ENCODE measurements at places on chromosomes 3 and 15.

DNA sequence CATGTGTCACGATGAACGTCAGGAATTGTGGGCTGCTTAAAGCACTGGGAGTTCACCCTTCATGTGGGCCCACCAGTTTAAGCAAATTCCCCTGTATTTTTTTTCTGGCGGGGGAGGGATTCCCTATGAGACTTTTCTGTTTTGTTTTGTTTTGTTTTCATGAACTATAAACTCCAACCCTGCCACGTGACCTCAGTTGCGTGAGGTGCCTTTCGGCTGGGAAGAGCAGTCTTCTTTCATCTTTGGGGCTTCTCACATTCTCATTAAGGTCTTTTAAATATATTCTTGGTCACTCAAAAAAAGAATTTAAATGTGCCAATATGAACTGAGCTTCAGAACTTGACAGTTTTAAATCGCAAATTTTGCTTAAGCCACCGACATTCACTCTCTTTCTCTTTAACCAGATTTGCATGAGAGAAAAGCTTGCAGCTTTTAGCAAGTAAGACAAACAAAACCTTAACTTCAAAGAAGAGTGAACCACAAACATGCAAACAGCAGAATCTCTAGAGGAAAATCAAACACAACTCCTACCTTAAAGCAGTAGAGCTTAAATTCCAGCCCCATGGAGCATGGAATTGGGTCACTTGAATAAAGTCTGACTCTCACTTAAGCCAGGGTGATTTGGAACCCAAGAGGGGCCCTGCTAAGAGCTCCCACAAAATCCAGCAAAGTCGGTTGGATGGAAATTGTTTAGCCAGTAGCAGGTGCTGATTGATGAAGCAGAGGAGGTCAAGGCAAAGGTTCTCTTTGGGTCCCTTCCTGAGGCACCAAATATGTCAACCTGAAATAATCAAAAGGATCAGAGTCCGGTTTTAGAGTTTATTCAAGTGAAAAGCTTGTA lies 699.8 kb upstream of the GBE1 start:
- DNase-seq, result no peak

DNA sequence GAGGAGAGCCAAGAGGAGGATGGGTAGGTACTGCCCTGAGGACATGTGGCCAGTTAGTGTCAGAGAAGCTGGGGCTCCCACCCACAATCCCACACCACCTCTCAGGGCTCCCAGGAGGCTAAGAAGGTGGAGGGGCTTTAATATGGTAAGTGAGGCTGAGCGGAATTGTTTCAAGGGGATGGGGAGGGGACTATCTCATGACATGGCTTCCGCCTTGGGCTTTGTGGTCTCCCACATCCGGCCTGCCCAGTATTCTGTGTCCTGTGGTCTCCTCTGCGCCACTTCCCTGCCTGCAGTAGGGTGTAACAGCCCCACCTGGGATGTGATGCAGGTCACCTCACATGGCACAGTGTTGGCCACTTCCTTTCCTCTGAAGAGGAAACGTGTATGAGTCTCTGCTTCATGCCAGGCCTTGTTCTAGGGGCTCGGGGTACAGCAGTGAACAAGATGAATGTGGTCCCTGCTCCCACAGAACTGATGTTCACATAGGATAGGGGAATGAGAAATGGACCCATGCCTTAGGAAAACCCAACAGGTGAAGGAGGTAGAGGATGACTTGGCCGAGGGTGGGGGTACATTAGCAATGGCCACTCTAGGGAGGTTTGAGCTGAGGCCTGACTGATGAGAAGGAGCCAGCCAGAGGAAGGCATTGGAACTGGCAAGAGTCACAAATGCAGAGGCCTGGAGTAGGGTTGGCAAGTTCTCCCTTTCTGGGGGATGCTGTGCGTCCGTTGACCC lies 3.2 kb downstream of the NEIL1 start:
- no peak for DNase-seq

- no peak for DNase-seq
Observed at GRCh38 chr3:64251019-64251418, 25.8 kb upstream of the PRICKLE2 start.

- no peak for DNase-seq
Observed at GRCh38 chr3:65702202-65702601, 336.5 kb downstream of the MAGI1 start.

GRCh38 chr3:10848261-10848660 lies 32.2 kb downstream of the SLC6A11 start:
- no peak for DNase-seq

- DNase-seq, result no peak
Observed at GRCh38 chr3:138494607-138494929, 60.2 kb downstream of the ESYT3 start.

- DNase-seq, result no peak
Observed at GRCh38 chr3:157793745-157794144, 290.5 kb upstream of the VEPH1 start.

DNA sequence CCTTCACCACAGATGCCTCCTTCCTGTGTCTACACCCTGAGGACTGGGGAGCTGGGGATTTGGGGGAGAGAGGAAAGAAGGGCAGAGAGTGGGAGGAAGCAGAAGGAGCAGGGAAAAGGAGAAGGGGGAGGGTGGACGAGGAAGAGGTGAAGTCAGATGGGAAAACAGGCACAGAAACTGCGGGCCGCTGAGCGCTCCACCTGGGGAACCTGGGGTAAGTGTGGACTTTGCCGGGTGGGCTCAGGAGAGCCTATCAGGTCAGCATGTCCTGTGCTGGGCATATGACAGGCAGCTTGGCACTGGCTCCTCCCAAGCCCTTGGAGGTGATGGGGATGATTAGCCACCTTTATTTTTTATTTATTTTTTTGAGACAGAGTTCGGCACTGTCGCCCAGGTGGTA lies 62.6 kb downstream of the CORO2B start:
- no peak for DNase-seq

GRCh38 chr3:59535791-59536221 lies 486.0 kb upstream of the CFAP20DC start:
- DNase-seq, result no peak

DNA sequence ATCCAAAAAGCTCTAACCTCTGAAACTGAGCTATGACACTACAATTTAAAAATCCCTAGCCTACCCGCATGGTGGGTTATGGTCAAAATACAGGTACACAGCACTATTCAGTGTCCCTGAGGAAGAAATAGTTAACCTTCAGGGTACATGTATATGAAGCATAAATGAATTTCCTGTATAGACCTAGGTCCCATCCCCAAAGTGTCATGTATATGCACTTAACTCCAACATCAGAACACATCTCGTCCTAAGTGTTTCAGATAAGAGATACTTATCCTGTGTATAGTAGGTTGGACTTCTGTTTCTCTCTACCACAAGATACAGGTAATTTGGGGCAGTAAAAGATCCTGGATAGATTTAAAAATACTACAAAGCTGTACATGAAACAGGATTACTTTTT lies 6.4 kb downstream of the RPL14 start:
- no peak for DNase-seq

DNA sequence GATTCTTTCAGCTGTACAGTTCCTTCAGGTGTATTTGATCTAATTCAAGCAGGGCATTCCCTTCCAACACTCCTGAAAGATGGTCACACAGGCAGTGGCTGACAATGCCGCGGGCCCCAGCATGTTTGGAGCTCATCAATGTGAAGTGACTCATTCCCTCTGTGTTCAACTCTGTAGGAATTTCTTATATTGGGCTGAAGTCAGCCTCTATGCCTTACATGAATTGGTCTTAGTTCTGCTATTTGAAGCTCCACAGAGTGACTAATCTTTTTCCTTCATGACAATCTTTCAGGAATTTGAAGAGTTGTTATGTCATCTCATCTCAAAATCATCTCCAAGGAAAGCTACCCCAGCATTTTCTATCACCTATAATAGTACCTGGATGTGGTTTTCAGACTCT lies 142.5 kb upstream of the C2CD4B start:
- no peak for DNase-seq

DNA sequence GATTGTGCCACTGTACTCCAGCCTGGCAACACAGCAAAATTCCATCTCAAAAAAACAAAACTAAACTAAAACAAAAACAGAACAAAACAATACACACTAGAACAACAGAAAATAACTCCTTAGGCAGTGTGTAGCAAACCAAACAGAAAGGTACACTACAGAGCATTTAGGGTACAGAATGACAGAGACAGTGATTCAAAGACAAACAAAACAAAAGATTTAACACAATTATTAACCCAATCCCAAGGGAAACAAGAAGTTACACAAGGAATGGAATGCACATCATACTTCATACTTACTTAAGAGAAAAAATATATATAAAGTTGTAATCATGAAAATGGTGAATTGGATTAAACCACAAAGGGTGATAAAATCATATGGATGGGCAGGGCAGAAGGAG lies 12.9 kb downstream of the SLC25A20 start:
- DNase-seq, result no peak

DNA sequence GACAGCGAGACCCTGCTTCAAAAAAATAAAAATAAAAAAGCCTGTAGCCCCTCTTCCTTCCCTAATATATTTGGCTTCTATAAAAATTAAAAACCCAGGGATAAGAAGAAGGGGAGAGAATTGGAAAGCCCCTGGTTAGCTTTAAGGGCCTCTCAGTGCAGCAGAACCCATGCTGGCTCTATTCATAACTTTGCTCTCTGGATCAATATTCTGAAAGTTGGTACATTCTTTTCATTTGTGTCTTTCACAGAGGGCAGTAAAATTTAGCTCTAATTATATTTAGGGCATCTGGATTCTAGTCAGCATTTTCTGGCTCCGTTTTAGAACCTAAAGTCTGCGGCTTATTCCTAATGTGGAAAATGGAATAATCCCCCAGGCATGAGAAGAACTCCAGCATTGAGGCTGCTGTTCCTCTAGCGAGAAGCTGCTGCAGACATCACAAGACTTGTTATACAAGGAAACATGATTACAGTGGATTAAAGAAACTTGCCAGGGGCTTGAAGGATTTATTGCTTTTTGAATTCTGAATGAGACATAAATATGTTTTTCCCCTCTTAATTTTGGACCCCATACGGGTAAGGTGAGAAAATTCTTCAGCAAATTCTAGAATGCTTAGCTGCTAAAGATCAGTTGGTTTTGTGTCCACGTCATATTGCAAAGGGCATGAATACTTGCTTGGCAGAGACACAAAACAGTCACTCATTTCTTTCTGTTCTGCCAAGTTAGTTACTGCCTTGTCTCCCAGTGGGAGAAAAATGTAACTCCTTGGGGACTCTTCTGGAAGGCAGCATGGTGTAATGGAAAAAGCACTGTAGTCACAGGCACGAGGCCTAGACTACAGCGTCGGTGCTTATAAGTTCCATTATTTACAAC lies 177.7 kb downstream of the VGLL4 start:
- no peak for DNase-seq

GRCh38 chr3:135989242-135989641 lies 23.7 kb downstream of the PPP2R3A start:
- no peak for DNase-seq

- DNase-seq, result no peak
Observed at GRCh38 chr15:95018888-95019545, 787.7 kb downstream of the MCTP2 start.

GRCh38 chr15:74830868-74831267 lies 4.4 kb downstream of the CPLX3 start:
- DNase-seq, result no peak

DNA sequence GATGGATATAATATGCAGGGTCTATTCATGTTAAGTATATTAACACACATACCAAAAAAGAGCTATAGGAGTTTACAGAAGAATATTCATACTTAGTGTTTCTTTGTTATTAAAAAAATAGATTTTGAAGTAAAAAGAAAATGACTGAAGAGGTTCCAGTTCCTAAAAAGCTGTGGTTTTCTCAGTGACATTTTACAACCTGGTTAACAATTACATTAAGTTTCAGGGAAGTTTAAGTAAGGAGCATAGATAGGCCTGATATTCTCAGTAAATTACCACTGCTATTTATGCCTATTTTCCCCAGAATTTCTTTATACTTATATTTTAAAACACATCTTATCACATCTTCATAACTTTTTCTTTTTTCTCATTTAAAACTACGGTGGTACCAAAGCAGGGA lies 43.6 kb upstream of the SPTSSB start:
- DNase-seq, result no peak

DNA sequence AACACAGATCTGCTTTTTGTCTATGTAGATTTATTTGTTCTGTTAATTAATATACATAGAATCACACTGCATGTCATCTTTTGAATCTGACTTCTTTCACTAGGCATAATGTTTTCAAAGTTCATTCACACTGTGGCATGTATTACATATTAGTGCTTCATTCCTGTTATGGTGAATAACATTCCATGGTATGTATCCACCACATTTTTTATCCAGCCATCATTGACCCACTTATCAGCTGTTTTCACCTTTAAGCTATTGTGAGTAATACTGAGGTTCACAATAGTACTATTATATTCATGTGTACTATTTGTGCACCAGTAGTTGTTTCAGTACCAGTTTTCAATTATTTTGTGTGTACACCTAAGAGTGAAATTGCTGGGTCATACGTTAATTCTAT lies 230.6 kb upstream of the CNTN3 start:
- DNase-seq, result no peak

GRCh38 chr15:66698318-66698961 lies 3.6 kb upstream of the SMAD6 start:
- DNase-seq, result peak; percentile 74

DNA sequence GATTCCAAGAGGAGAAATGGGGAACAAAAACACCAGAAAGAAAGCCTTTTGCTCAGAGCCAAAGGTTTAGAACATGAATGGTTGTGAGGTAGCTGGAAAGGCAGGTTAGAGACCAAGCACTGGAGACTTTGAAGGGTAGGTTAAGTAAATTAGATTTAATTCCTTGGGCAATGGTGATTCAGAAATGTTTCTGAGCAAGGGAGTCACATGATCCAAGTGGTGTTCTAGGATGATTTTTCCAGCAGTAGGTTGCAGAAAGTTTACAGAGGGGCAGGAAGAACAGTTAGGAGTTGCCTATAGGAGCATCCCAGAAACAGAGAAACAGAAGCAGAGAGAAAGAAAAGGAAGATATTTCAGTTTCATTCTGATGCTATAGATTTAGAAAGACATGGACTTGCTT lies 139.8 kb downstream of the WDR76 start:
- no peak for DNase-seq

All from endothelial cell (in vitro differentiated cells).